ENCODE measurements at places on chromosomes 1 and 21. TPM values are rescaled to one million over a fixed set of nuclear protein-coding genes. Genes with fewer than 3 reads are reported as not detected.
A peak's percentile ranks its signal among the peaks of the same experiment; 100 is the strongest.

DNA sequence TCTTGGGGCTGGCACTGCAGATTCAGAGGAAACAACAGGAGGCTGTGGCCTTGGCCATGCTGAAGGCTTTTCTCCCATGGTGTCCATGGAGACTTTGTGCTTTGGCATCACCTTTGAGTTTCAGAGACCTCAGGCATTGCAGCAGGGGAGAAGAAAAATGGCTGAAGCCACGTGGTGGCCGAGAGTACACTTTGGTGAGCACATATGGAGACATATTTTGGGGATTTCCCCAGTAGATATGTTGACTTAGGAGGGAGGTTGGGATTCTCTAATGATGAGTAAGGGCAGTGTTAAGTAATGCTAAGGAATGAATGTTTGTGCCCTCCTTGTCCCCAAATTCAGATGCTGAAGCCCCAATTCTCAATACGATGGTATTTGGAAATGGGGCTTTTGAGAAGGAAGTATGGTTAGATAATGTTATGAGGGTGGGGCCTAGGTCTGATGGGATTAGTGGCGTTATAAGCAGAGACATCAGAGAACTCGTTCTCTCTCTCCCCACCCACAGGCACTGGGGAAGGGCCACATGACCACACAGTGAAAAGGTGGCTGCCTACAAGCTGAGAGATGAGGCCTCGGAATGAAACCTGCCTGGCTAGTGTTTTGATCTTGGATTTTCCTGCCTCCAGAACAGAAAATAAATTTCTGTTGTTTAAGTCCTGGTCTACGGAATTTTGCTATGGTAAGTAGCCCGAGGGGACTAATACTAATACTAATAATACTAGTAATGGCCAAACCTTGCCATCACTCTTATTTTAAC lies 98.6 kb downstream of the TBX19 start:
- no peak overlapping the region for H3K27ac ChIP-seq
- no peak for DNase-seq
- no peaks in the 10 kb centered on the region for H3K36me3 ChIP-seq
- H3K27me3 ChIP-seq: no peaks in the 10 kb centered on the region
- H3K4me1 ChIP-seq: no peaks in the 10 kb centered on the region
- H3K4me3 ChIP-seq: no peak overlapping the region

GRCh38 chr1:58030456-58030855 lies 516.1 kb downstream of the OMA1 start:
- H3K4me1 ChIP-seq: no peaks in the 10 kb centered on the region
- DNase-seq: no peak
- no peak overlapping the region for H3K4me3 ChIP-seq
- H3K27ac ChIP-seq: no peak overlapping the region

- no peaks in the 10 kb centered on the region for H3K27me3 ChIP-seq
- no peak overlapping the region for H3K27ac ChIP-seq
- DNase-seq: no peak
- no peak overlapping the region for H3K4me3 ChIP-seq
- H3K4me1 ChIP-seq: no peaks in the 10 kb centered on the region
- H3K36me3 ChIP-seq: no peaks in the 10 kb centered on the region
Measured at GRCh38 chr1:51693419-51694155, 76.7 kb downstream of the OSBPL9 start.

DNA sequence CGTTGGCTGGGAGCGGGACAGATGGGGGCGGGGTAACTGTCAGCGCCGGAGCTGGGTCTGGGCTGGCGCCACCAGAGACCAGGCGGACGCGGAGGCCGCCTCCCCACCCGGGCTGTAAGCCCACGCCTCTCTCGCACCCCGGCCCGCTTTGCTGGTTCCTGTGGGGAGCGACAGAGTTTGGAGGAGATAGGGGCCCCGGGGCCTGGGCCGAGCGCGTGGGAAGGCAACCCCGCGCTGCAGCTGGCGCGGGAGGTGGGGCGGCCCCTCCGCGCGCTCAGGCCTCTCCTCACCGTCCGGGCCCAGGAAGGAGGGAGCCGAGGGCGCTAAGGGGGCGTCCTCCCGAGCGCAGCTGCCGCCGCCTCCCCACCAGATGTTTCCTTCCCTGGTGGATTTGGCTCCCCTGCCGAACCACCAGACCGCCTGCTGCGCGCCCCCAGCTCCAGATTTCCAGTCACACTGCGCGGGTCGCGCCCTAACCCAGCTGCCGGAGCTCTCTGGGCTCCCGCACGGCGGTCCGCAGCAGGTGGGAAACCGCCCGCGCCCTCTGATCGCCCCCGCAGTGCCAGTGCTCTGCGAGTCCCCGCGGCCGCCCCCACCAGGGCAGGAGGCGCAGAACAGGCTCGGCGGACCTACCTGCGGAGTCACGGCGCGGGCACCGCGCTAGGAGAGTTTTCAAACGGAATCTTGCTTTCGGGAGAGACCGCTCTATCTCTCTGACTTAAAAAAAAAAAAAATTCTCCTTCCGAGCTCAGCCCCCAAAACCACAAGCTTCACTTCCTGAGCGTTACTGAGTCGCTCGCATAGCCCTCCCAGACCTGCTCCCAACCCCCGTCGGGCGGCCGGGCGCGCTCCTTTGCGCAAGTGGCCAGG lies 1.1 kb downstream of the GFI1 start:
- peaks cover 39% of the 10 kb centered on the region for H3K4me1 ChIP-seq
- H3K27me3 ChIP-seq: no peaks in the 10 kb centered on the region
- peak overlapping the region; percentile 71 for H3K27ac ChIP-seq
- H3K36me3 ChIP-seq: no peaks in the 10 kb centered on the region
- peak; percentile 73 for DNase-seq

DNA sequence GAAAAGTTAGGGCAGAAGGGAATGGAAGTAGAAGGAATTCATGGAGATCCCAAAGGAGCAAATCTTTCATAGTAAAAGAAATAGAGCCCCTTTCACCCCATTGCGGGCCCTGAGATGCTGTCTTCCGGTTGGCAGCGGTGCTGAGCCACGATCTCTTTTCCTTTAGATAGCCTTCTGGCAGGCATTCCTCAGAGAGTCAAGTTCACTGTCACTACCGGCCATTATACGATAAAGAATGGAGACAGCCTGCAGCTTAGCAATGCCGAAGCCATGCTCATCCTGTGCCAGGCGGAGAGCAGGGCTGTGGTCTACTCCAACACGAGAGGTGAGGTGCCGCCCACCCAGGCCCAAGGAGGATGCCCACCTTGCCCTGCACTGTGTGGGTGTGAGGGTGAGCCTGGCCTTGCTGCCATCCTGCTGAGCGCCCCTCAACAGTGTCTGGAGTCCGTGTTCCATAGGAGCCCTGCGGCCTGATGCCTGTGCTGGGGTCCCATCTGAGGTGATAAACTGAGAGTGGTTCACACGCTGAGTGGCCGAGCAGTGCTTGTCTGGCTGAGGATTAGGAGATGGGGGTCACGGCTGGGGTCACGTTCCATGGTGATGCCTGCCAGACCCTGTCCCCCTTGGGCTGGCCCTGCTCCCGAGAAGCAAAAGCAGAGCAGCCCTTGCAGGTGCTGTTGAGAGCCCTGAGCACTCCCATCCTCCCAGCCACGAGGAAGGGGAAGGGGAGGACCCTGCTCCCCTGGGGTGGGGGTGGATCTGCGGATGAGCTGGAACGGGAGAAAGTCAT lies 20.4 kb upstream of the PWP2 start:
- H3K27me3 ChIP-seq: no peaks in the 10 kb centered on the region
- H3K4me3 ChIP-seq: no peak overlapping the region
- DNase-seq: no peak
- peaks cover 91% of the 10 kb centered on the region for H3K4me1 ChIP-seq
- peak overlapping the region; percentile 95 for H3K27ac ChIP-seq

Gene EPHA10
- not detected for total RNA-seq

Gene BNIPL
- 0.28 TPM for total RNA-seq

GRCh38 chr1:231990388-231990787 lies 363.8 kb downstream of the DISC1 start:
- H3K4me3 ChIP-seq: no peak overlapping the region
- no peaks in the 10 kb centered on the region for H3K27me3 ChIP-seq
- no peak for DNase-seq
- no peaks in the 10 kb centered on the region for H3K36me3 ChIP-seq
- H3K27ac ChIP-seq: no peak overlapping the region

DNA sequence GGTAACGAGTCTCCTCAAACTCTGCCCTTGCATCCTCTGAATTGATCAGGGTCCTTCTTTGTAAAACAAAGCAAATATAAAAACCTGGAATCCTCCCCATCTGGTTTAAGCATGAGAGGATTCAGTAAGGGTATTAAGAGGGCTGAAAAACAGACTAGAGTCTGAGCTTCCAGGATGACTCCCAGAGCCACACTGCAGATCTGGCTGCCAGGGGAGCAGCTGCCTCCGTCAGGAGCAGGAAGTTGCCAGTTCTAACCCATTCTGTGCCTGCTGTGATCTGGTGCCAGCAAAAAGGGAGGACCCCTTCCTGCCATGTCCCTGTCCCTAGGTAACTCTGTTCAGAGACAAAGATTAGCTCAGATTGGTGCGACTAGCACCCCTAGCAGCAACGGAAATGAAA lies 27.5 kb downstream of the SERTAD4 start:
- no peaks in the 10 kb centered on the region for H3K36me3 ChIP-seq
- no peak overlapping the region for H3K4me3 ChIP-seq
- H3K4me1 ChIP-seq: no peaks in the 10 kb centered on the region
- peaks cover 4% of the 10 kb centered on the region for H3K27me3 ChIP-seq

DNA sequence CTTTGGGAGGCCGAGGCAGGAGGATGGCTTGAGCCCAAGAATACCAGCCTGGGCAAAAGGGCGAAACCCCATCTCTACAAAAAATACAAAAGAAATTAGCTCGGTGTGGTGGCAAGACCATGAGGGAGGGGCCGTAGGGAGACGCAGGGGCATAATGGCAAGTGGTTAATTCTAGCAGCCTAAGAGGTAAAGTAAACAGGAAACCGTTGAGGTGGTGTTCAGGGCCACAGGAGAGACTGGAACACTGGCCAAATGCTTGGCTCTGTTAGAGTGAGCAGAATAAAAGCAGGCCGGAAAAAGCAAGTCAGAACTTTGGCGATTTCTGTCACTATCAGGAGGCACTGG lies 89.2 kb downstream of the RIPK4 start:
- DNase-seq: no peak
- no peak overlapping the region for H3K27ac ChIP-seq
- peaks cover 3% of the 10 kb centered on the region for H3K4me1 ChIP-seq
- H3K27me3 ChIP-seq: no peaks in the 10 kb centered on the region

Gene CFHR5
- total RNA-seq: not detected

- no peak overlapping the region for H3K27ac ChIP-seq
- H3K4me3 ChIP-seq: no peak overlapping the region
- H3K36me3 ChIP-seq: no peaks in the 10 kb centered on the region
Measured at GRCh38 chr1:245074232-245074747, 80.5 kb upstream of the KIF26B start.

- no peak overlapping the region for H3K4me3 ChIP-seq
- no peaks in the 10 kb centered on the region for H3K27me3 ChIP-seq
- no peaks in the 10 kb centered on the region for H3K36me3 ChIP-seq
- H3K27ac ChIP-seq: no peak overlapping the region
- no peaks in the 10 kb centered on the region for H3K4me1 ChIP-seq
- DNase-seq: no peak
Measured at GRCh38 chr1:119554183-119554582, 47.2 kb downstream of the HSD3B1 start.

DNA sequence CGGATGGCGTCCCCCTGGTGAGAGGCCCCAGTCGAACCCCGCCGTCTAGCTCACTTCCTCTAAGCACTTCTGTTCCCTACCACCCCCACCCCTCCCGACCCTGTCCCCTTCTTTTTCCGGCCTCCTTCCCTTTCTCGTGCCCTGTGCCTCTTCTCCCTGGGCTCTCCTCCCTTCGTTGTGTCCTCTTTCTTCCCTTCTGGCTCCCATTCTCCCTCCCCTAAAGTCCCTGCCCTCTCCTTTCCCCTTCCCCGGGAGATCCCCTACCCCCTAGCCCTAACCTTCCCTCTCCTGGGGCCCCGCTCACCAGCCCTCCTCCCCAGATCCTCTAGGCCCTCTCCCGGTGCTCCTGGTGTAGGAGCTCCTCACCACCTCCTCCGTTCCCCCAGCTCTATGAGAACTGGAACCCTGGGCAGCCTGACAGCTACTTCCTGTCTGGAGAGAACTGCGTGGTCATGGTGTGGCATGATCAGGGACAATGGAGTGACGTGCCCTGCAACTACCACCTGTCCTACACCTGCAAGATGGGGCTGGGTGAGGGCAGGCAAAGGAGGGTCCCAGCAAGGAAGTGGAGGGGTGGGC lies 15.9 kb downstream of the BCAN start:
- H3K36me3 ChIP-seq: no peaks in the 10 kb centered on the region
- H3K4me3 ChIP-seq: no peak overlapping the region
- no peak overlapping the region for H3K27ac ChIP-seq
- H3K4me1 ChIP-seq: peaks cover 62% of the 10 kb centered on the region
- no peak for DNase-seq

DNA sequence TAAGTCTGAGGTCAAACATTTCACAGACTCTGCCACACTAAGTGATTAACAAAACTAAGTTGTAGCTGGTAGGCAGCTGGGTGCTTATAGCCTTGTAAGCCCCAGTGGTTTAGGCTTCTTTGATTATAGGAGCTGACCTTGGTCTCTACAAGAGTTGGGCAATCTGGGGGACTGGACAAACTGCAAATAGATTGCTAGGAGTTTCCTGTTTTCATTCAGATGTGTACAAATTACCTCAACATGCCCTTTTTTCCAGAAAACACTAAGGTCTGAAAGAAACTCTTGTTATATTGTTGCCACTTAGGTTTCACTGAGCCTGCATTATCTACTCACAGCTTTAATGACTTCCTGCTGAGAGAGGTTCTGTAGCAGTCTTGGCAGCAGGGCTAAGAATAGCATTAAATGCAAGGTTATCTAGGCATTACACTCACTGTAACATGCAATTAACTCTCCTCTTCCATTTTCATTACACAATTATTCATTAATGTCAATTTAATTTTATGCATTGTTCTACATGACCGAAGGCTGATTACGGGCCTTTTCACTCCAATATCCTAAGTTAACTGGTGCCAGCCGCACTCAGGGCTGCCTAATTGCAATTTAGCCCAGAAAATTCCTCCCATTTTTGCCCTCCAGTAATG lies 314.0 kb downstream of the LMO4 start:
- H3K4me3 ChIP-seq: no peak overlapping the region
- no peaks in the 10 kb centered on the region for H3K36me3 ChIP-seq
- no peak overlapping the region for H3K27ac ChIP-seq
- H3K4me1 ChIP-seq: no peaks in the 10 kb centered on the region
- H3K27me3 ChIP-seq: no peaks in the 10 kb centered on the region

- H3K36me3 ChIP-seq: no peaks in the 10 kb centered on the region
- H3K4me1 ChIP-seq: no peaks in the 10 kb centered on the region
- H3K27ac ChIP-seq: no peak overlapping the region
Measured at GRCh38 chr1:119733754-119734153, 22.0 kb downstream of the PHGDH start.

DNA sequence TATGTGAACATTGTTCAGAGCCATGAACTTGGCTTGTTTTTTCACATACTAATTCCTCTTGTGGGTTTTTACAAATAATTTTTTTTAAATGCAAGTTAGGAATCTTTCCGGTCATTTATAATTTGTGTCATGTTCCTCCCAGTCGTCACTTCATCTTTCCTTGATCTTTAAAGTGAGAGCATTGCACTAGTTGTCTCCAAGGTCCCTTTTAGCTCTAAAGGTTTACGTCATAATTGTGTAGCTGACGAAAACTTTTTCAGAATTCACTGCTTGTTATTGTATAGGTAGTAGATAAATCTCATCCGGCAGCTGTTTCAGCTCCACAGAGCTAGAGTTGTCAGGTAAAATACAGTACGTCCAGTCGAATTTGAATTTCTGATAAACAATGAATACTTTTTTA lies 33.6 kb downstream of the SOAT1 start:
- no peak for DNase-seq
- peaks cover 21% of the 10 kb centered on the region for H3K36me3 ChIP-seq
- no peaks in the 10 kb centered on the region for H3K4me1 ChIP-seq
- H3K27ac ChIP-seq: no peak overlapping the region
- no peaks in the 10 kb centered on the region for H3K27me3 ChIP-seq

GRCh38 chr1:60461925-60462595 lies 388.5 kb upstream of the C1orf87 start:
- no peak overlapping the region for H3K27ac ChIP-seq
- H3K27me3 ChIP-seq: no peaks in the 10 kb centered on the region
- no peaks in the 10 kb centered on the region for H3K4me1 ChIP-seq
- no peak for DNase-seq
